GM12878 (cell line): ENCODE measurements at places on chromosomes 2 and 18.

DNA sequence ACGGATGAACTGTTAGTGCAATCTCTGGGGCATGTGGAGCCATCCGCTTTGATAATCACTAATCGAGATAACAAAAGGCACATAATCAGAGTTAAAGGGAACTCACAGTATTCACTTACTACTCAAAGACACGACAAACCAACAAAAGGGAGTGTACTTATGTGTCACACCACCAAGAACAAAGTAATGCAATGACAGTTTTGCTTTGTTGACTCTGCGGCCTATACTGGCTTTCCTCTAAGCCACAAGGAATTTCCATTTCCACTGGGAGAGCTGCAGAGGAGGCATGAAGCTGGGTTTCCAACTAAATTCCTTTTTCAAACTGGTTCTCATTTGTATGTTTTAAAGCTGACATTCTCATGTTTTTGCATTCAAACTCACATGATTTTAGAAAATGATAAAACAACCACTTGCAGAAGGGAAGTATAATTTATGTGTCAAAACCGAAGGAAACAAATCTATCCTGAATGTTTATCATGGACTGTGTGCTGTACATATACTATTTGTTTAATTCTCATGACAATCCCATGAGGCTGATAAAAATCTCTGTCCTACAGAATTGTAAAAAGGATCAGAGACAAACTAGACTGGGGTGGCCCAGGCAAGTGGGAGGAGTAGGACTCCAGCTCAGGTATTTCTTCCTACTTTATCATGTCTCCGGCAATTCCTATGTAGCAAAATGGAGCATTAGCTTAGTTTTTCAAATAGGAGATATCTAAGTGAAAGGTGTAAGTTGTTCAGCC is 149.6 kb upstream of the SMAD7 start:
- no peak for DNase-seq

DNA sequence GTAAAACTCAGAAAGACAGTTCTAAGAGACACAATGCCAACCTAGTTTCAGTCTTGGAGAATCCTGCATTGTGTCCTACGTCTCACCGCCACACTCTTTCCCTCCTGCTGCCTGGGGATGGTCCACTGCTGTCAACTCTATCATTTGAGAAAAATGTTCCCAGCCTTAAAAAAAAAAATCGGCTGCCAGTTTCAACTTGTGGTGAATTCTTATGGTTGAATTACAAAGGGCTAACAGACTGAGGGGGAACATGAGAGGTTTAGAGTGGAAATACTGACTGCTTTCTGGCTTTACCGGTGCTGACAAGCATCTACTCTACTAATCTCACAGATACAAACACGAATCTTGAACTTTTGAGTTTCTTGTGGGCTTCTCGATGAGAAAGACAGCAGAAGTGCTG is 74.0 kb downstream of the NAB1 start:
- no peak for DNase-seq

DNA sequence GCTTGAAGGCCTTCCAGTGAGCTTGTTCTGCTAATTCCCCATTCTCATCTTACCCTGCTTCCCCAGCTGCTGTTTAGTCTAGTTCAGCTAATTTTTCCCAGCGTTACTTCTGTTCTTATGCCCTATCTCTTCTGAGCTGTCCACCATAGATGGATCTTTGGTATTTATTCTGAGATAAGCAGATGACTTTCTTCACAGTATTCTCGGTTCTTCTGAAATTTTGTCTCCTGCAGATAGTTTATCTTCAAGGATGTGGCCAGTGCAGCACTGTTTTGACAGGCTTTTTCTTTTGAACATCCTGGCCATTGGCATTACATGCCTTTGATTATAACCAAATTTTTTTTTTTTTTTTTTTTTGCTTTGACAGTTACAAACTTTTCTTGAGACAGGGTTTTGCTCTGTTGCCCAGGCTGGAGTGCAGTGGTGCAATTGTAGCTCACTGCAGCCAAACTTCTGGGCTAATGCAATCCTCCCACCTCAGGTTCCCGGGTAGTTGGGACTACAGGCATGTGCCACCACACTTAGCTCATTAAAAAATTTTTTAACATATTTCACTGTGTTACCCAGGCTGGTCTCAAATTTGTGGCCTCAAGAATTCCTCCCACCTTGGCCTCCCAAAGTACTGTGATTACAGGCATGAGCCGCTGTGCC is 134.2 kb downstream of the WDSUB1 start:
- no peak for DNase-seq

GRCh38 chr2:9764153-9764778 is 79.0 kb upstream of the TAF1B start:
- DNase-seq = no peak

GRCh38 chr2:164621764-164622105 is 453 bp upstream of the GRB14 start:
- no peak for DNase-seq

DNA sequence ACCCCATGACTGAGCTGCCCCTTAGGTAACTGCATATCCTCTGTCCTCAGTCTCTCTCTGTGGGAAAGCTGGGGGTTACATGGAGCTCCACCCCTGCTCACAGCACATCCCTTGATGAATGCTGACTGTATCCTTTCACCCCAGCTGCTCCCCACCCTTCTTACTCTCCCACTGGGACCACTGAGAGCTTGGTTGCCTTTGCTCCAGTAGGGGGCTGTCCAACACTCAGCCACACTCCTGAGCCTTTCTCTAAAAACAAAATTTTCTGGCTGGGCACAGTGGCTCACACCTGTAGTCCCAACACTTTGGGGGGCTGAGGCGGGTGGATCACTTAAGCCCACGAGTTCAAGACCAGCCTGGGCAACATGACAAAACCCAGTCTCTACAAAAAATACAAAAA is 89.2 kb upstream of the MSH2 start:
- DNase-seq = no peak

DNA sequence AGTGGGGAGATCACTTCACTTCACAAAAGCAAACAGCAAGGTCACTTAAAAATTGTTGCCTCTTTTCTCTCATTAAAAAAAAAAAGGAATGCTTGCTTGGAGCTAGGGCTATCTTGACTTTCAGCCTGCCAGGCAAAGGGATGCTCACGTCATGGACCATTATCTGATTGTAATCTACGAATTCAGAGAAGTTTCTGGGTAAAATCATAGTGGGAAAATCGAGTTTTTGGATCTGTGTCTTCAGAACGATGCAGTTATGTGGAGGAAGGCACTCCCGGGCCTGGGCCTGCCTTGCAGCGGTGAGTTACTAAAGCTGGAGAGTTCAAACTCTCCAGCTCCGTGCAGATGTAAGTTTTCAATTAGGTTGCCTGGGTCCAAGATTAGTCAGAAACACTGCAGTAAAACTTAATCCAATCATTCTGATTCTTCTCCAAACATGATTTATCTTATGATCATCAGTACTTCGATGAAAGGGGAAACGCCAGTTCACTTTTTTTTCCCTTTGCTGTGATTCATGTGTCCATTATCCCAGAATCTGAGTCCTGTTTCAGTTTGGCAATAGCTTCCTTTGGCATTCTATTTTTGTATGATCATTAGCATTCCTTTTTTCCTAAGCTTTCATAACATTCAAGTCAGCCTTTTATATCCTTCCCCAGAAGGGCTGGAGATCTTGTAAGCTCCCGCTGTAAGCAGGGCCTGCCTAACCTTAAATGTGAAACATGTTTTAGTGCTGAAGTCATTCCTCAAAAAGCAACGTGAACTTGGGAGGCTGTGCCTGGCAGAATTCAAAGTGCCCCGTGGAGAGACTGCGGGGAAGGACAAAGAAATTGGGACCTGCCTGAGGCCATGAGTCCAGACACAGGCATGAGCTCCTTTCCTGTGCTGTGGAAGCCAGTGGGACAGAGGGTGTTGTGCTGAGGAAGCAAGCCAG is 119.3 kb upstream of the TWIST2 start:
- DNase-seq = no peak

GRCh38 chr2:70367722-70368323 is 66.0 kb upstream of the FAM136A start:
- DNase-seq = no peak

- DNase-seq = no peak
Observed at GRCh38 chr18:23542461-23542860, 39.1 kb downstream of the RMC1 start.

DNA sequence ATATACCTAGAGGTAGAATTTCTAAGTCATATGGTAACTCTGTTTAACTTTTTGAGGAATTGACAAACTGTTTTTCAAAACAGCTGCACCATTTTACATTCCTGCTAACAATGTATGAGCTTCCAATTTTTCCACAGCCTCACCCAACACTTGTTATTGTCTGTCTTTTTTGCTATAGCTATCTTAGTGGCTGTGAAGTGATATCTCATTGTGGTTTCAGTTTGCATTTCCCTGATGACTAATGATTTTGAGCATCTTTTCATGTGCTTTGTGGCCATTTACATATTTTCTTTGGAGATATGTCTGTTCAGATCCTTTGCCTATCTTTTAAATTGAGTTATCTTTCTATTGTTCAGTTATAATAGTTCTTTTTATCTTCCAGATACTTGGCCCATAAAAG is 273.8 kb downstream of the AGPS start:
- DNase-seq = no peak

DNA sequence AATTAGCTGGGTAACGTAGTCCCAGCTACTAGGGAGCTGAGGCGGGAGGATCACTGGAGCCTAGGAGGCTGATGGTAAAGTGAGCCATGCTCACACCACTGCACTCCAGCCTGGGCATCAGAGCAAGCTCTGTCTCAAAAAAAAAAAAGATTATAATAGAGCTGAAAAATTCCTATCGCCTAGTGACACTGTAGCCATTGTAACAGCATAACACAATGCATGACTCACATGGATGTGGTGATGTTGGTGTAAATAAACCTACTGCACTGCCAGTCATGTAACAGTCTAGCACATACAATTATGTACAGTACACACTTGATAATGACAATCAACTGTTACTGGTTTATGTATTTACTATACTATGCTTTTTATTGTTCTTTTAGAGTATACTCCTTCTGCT is 39.6 kb downstream of the MGAT4A start:
- no peak for DNase-seq

- DNase-seq = no peak
Observed at GRCh38 chr2:200302940-200303727, 3.4 kb upstream of the SPATS2L start.

DNA sequence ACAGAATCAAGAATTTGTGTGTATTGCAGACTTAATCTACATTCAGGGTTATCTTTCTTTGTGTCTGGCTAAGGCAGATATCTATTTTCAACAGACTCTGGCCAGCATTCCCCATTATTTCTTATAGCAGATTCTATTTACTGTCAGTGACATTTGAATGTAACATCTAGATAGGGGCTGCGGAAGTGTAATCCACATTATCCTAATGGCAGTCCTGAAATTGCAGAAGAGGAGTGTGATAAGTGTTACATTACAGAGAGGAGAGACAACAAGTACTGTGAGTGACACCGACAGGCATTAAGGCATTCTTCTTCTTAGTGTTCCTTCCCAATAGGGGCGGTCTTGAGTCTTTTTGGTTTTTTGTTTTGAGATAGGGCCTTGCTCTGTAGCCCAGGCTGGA is 598.2 kb upstream of the NXPH2 start:
- DNase-seq = no peak

GRCh38 chr2:113260991-113261390 is 17.7 kb downstream of the PAX8 start:
- DNase-seq = no peak

GRCh38 chr18:50805732-50806131 is 14.1 kb downstream of the MRO start:
- no peak for DNase-seq

DNA sequence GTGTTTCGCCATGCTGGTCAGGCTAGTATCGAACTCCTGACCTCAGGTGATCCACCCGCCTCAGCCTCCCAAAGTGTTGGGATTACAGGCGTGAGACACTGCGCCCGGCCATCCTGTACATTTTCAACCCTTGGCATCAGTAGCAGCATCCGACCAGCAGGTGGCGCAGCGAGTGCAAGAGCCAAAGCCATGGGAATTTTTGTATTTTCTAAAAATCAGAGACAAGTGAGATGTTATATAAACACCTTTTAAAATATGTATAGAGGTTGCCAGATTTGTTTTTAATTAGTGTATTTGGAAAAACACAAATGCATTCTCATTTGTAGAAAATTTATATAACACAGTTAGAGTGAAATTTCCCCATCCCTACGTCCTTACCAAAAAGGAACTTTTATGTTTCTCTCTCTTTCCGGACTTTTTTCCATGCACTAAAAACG is 36.8 kb downstream of the MOGAT1 start:
- DNase-seq = no peak

- no peak for DNase-seq
Observed at GRCh38 chr2:31314761-31315160, 80.8 kb downstream of the EHD3 start.

- no peak for DNase-seq
Observed at GRCh38 chr2:128395640-128396499, 77.2 kb upstream of the HS6ST1 start.

GRCh38 chr2:235447210-235447609 is 46.6 kb upstream of the AGAP1 start:
- no peak for DNase-seq

- DNase-seq = no peak
Observed at GRCh38 chr18:70994116-70994515, 705.3 kb downstream of the SOCS6 start.

- DNase-seq = no peak
Observed at GRCh38 chr18:58803978-58804377, 60.7 kb upstream of the ZNF532 start.

DNA sequence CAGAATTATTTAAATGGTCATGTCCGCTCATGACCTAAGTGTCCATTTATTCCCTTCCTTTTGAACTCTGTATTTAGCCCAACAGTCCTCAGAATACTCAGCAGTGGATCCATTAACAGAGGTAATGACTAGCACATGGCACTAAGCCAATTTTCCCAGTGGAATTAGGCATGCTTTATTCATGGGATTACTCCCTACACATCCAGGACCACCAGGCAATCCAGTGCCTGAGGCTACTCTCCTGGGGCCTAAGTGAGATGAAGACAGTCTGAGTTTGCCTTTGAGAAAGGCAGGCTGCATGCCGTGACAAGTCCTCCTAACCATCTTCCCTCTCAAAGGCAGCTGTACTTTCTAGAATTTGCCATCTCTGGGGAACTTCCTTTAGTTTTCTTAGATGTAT is 128.6 kb downstream of the SPOPL start:
- DNase-seq = no peak

DNA sequence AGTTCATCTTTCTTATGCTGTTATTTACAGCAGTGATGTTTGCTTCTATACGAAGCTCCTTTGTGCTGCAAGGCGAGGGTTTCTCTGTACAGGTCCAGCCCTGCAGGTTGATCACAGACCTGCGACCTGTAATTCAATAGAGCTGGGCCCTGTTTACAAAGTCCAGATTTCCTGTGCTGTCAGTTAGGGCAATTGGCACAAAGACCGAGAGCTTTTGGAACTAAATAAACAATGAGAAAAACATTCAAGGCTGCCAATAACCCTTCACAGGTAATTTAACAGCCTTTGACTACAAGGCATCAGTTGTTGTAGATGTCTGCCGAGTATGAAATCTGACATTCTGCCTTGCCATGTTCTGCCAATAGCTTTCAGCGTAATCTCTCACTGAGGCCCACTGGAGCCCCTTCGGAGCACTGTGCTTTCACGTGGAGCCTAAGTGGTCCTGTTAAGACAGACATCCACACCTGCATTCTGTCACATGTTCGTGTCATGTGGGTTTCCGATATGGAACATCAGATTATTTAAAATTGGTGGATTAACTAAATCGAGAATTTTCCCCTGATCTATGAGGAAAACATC is 232.5 kb downstream of the PTGR3 start:
- no peak for DNase-seq
